ENCODE measurements at places on chromosomes 7 and 10. TPM values are rescaled to one million over a fixed set of nuclear protein-coding genes. Genes with fewer than 3 reads are reported as not detected.

- H3K27ac ChIP-seq = no peak overlapping the region
- H3K36me3 ChIP-seq = no peaks in the 10 kb centered on the region
Observed at GRCh38 chr7:142803901-142804300, 33.1 kb downstream of the PRSS2 start.

DNA sequence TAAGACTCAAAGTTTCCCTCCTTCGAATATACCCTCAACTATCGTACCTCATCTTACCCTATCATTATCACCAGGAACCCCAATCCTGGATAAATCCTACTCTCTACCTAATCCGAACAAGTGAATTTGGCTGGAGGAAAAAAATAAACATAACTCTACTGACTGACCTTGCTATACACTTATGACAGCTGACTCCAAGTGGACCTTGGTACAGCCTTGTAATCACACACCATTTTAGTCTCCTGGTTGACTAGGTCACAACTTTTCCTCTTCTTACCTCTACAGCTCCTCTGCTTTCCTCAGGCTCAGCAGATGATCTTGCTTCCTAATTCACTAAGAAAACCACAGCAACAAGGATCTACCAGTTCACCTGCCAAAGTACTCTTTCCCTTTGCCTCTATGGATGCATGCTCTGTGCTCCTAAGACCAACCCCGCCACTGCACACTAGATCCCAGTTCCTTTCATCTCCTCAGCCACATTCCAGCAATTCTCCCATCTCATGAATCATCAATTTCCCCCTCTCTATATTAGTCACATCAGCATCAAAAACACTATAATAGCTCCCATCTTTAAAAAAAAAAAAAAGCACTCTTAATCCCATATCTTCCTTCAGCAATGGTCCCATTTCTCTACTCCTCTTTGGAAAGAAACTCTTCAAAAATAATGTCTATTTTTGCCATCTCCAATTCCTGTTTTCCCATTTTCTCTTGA lies 35.5 kb downstream of the COA1 start:
- no peak overlapping the region for H3K4me3 ChIP-seq
- H3K4me1 ChIP-seq = no peaks in the 10 kb centered on the region
- H3K27me3 ChIP-seq = no peaks in the 10 kb centered on the region
- no peak for DNase-seq

UTF1 gene
- total RNA-seq = not detected

DNA sequence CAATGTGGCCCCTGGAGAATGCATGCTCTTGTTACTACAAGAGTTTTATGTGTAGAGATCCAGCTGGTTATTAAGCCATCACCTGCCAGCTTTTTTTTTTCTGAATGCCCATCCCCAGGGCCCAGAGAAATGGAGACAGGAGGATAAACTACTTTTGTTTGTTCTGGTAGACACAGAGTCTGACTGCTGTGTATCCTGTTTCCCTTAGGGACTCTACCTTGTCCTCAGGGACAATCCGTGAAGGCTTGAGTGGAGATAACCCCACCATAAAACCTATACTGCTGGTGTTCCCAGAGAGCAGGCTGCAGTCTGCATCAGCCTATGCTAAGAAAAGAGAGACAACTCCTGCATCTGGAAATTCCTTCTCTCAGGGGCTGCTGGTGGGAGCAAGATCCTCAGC lies at the start of gene OR2A5:
Gene OR2A5, plus strand, starts transcription at position 301 of the 400 bp plus-strand sequence. CDS start 1,454 bp downstream, outside the sequence.
- no peak within 1 kb of the TSS for H3K4me3 ChIP-seq
- H3K4me1 ChIP-seq = no peaks in the 10 kb centered on the region
- no peak within 1 kb of the TSS for H3K27ac ChIP-seq
- no peak for DNase-seq
- H3K27me3 ChIP-seq = no peaks in the 10 kb centered on the region

- no peak for DNase-seq
- H3K27ac ChIP-seq = no peak overlapping the region
- no peaks in the 10 kb centered on the region for H3K36me3 ChIP-seq
- no peaks in the 10 kb centered on the region for H3K27me3 ChIP-seq
Observed at GRCh38 chr10:4813023-4813422, 13.0 kb upstream of the AKR1E2 start.

CPEB3 gene
- total RNA-seq = 6.9 TPM

GRCh38 chr7:18653381-18654155 lies 158.0 kb downstream of the HDAC9 start:
- H3K27ac ChIP-seq = no peak overlapping the region
- DNase-seq = no peak
- H3K27me3 ChIP-seq = no peaks in the 10 kb centered on the region
- H3K4me1 ChIP-seq = no peaks in the 10 kb centered on the region
- H3K4me3 ChIP-seq = no peak overlapping the region
- no peaks in the 10 kb centered on the region for H3K36me3 ChIP-seq

DNA sequence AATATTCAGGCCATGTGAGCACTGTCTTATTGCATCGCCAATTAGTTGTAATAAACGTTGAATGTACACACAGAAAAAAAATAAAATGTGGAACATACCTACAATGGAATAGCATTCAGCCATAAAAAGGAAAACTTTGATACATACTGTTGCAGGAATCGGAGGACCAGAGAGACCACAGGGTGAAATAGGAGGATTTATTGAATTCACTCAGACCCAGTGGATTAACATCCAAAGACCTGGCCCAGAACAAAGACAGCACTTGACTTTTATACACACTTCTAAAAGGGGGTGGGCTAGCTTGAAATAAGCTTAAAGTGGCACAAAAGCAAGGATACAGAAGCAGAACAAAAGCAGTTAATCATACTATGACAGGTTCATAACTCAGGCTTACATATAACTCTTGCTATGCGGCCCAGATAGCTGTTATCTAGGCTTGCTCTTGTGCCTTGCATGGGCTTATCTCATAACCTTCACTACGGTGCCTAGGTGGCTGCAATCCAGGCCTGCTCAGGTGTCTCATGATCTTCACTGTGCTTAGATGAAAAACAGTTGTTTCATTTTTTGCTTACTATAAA lies 292.2 kb upstream of the TAC1 start:
- H3K27me3 ChIP-seq = no peaks in the 10 kb centered on the region
- H3K27ac ChIP-seq = no peak overlapping the region
- no peak for DNase-seq
- H3K36me3 ChIP-seq = no peaks in the 10 kb centered on the region
